ENCODE measurements at places on chromosomes 5 and 9.

DNA sequence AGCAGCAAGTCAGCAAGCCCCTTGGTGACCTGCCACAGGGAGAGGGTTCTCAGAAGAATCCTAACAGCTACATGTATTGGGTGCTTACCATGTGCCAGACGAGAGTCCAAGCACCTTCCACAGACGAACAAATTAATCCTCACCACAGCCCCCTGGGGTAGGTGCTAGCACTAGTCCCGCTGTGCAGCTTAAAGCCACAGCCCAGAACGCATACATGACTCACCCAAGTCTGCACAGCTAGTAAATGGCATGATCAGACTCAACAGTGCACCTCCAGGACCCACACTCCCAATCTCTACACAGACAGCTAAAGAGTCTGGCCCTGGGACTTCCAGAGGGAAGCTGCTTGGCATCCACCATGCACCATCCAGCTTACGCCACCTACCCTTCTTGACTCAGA lies 111.5 kb downstream of the PAX5 start:
- DNase-seq: no peak

DNA sequence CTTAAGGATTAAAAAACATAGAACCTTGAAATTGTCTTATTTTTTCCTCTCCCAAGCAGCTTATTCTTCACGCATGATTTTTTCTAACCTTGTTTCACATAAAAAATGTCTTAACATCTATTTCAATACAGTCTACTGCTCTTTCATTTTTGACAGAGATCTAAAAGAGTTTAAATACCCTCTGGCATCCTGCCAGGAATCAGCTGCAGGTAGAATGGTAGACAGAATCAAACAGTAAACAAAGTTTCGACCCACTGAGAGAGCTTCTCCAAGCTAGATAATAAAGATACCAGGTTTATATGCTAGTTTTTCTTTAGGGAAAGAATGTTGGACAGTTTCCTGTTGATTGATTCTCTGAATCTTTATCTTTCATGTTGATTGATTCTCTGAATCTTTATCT lies 555.8 kb upstream of the CDH9 start:
- DNase-seq: peak; percentile 45

DNA sequence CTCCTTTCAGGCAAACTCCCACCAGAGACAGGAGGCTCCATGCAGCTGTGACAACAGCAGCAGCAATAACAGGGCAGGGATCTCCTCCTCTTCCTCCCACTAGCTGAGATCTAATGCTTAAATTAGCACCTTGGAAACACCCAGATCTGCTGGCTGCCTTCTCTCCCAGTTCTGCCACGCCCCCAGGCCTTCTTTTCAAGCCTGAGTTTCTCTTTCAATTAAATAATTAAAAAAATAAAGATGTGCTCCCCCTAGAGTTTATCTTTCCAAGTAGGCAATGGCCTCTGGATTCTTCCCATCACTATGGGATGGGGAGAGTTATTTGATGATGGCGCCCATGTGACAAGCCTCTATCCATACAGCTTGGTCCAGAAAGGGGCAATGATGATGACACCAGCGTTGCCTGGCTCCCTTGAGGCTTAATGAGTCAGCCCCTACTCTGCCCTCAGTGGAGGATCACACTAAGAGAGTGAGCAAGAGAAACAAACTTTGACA lies 3.8 kb downstream of the FAM219A start:
- no peak for DNase-seq

GRCh38 chr5:98989727-98990126 lies 60.9 kb upstream of the CHD1 start:
- DNase-seq: no peak

DNA sequence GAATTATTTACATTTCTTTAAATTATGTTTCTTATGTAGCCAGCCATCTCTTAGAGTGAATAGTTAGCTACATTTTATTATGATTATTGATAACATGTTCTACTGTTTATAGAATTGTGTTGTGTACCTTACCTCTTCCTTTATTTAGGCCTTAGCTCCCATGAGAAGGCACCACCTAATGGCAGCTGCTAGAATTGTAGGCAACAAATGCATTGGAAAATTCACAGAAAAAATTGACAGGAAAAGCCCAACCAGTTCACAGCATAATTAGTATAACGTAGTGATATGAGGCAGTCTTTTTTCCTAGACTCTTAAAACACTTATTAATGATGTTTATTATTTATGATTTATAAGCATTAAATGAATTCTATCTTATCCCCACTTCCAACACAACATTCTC lies 175.8 kb downstream of the WDR70 start:
- DNase-seq: peak; percentile 28

DNA sequence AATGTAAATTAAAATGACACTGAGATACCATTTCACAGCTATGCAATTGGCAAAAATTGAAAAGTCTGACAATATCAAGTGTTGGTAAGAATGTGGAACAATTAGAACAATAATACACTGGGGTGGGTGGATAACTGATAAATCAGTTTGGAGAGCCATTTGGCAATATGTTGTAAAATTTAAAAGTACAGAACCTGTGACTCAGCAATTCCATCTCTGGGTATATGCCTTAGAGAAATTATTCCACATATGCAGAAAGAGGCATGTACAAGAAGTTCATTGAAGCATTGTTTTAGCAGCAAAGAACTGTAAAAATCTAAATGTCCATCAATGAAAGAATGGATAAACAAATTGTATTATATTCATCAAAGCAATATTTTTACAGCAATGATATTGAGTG lies 89.3 kb upstream of the NR3C1 start:
- DNase-seq: no peak

DNA sequence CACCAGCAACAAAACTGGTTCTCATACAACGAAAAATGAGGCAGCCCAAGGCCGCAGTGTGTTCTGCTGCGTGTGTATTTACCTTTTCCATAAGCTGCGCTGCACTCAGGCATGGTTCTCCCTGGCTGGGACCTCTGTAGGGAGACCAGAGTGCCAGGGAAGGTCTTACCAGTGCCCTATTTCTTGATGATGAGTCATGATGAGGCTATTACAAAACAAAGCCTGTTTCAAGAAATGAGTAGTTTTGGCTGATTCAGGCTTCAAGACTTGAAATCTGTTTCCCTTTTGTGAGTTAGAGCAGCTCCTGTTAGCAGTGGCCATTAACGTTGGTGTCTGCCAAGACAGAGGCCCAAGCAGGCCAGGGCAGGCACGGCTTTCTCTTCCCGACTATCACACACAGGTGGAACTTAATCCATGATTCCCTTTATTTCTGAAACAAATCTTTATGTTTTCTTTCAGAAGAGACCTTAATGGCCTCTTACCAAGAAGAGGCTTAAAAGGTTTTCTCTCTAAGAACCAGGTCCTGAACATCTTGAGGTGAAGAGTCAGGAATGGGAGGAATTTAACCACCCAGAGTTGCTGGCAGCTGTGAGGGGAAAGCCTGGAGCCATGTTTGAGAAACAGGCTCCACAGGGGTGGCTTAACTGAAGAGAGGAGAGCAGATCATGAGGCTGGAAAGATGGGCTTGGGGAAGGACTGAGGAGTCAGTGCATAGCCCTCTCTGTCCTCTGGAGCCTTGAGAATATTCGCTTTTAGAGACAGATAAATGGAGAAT lies 41.4 kb upstream of the TIFAB start:
- no peak for DNase-seq

GRCh38 chr9:81264516-81264915 lies 424.8 kb downstream of the TLE1 start:
- DNase-seq: no peak

GRCh38 chr9:1919229-1919628 lies 95.9 kb upstream of the SMARCA2 start:
- DNase-seq: no peak

- DNase-seq: no peak
Observed at GRCh38 chr9:6991418-6991817, 233.6 kb downstream of the KDM4C start.

DNA sequence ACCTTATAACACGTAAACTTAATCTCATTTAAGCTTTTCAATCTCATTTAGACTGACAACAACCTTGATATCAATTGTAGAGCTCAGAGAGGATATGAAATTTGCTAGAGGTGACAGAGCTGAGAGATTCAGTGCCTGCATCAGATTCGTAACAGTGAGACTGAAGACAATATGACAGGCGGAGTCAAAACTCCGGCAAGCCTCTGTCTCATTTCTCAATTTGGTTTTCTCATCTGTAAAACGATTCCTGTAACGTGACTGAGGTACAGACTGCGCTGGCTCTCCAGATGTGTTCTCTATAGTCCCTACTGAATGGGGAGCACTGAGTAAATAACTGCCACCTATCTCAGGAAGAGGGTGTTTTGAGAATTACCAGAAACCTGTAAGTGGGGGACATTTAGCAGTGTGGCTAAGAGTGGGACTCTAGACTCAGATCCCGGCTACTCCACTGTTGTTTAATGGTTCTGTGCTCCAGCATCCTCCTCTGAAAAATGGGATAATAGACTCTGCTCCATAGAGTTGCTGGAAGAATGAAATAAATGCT lies 3.0 kb upstream of the MCIDAS start:
- DNase-seq: no peak

- DNase-seq: no peak
Observed at GRCh38 chr9:70015099-70015498, 28.5 kb upstream of the MAMDC2 start.

DNA sequence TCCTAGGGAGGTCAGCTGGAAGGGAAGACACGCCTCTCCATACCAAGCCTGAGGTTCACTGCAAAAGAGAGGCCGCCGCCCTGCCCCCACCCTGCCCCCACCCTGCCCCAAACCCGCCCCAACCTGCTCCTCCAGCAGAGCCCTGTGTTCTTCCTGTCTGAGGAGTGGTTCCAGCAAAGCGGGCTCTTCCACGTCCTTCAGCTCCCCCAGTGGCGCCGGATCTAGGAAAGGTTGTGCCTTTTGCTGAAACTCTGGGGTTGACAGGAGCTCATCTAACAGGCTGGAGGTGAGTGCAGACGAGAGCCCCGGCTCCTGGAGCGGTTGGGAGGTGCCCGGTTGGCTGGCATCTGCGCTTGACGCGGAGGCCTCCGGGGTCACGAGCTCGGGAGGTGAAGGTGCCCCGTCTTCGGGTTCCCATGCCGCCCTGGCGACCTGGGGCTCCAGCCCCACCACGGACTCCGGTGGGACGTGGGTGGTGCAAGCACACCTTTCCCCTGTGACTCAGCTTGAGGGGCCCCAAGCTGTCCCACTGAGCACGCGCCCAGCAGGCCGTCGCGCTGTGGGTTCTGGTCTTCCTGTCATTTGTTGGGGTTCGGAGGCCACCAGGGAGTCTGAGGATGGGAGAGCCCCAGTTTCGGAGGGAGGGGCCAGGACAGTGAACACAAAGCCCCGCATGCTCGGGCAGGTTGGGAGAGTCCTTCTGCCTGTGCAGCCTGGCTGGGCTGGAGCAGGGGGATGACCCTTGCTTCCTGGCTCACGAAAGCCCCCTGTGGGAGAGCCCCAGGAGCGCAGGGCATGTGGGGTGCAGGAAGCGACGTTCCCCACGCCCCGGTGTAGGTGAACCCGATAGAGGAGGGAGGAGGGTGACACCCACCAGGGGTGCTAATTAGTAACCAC lies 1467.1 kb downstream of the FOXD4L5 start:
- DNase-seq: peak; percentile 74

DNA sequence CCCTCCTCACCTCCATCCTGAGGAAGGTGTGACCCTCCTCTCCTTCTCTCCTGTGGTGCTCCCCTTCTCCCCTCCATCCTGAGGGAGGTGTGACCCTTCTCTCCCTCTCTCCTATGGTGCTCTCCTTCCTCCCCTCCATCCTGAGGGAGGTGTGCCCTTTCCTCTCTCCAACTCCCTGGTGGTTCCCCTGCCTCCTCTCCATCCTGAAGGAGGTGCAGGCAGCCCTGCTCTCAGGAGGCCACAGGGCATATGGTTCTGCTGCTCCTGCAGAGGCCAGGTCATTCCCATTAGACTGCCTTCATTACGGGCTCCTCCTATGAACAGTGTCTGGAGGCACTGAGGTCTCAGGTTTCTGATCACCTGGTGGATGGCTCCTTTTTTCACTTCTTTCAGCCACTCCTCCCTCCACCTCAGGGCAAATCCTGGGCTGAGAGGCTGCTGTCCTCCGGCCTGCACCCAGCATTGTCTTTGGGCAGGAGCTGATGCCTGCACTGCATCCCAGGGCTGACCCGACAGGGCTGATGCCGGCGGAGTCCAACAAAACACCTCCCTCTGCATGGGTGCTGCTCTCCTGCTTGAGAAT lies 197.1 kb downstream of the MED10 start:
- no peak for DNase-seq

DNA sequence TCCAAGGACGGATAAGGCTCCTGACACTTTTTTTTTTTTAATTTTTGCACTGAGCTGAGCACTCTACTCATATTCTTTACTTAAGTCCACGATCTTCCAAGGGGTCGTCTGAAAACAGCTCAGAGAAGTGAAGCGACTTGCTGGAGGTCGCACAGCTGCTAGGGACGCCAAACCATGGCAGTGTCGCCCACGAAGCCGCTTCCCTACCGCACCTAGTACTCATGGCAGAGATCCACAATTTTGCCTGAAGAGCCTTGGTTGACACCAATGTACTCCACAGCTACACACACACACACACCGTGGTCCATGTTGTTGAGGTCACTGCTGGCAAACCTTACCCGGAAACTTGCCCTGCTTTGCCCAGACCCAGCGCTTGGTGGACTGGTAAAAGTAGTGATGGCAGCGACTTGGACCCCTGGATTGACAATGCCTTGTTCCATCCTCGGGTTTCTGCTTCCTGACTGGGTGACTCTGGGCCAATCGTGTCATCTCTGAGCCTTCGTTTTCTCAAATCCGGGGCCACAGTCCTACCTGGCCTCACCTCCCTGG lies 521 bp upstream of the SLIT3 start:
- no peak for DNase-seq

- no peak for DNase-seq
Observed at GRCh38 chr5:74502479-74502950, 138.0 kb downstream of the ENC1 start.

DNA sequence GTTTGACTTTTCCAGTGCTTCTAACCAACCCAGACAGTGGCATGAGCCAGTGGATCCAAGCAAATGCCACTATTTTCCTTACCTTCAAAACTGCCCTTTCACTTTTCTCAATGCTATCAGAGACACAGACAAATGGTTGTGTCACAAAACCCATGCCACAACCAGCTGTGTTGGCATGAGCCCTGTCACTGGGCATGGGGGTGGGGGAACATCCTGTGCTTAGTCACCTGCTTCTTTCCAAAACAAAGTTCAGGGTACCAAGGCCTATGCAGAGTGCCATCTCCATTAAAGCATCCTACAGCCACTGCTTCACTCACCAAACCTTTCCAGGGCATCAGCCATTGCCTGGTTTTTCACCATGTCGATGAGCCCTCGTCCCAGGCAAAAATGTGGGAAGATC lies 30.1 kb downstream of the NIPSNAP3B start:
- no peak for DNase-seq

DNA sequence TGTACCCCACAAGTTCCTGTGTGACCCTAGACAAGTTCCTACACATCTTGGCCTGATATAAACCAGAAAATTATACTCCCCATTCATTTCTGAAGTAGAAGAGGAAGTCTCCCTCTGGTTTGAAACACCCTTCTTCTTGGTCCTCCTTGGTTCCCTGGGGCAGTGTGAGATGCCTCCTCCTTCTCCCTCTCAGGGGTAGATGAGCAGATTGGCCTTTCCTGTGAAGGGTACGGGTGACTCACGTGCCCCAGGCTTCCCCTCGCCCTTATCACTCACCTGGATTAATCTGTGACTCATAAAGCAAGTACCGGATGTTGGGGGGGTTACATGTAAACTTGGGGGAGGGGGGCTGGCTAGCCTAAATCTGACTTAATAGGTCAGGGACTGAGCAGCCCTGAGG lies 11.1 kb upstream of the AQP3 start:
- DNase-seq: peak; percentile 41
